CD4-positive, alpha-beta T cell (primary cell): ENCODE measurements at places on chromosomes 7 and 10.
A peak's percentile ranks its signal among the peaks of the same experiment; 100 is the strongest.

GRCh38 chr10:59905731-59906416, 482 bp downstream of the CCDC6 start:
- peak; percentile 15 for DNase-seq

DNA sequence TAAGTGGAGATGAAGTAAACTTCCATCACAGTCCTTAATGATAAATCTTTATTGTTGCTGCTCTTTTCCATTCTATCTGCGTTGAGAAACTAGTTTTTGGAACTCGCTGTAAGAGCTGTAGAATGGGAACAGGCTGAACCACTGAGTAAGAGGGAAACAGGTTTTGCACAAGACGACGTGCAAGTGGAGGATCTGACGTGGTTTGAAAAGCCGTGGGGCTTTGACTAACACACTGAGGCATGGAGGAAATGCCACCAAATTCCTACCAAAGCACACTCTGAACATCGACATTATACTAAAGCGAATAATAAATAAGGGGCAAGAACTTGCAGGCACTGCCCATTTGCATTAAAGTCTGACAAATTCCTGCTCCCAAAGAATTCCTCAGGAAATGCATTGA, 160.6 kb downstream of the KLF6 start:
- no peak for DNase-seq

DNA sequence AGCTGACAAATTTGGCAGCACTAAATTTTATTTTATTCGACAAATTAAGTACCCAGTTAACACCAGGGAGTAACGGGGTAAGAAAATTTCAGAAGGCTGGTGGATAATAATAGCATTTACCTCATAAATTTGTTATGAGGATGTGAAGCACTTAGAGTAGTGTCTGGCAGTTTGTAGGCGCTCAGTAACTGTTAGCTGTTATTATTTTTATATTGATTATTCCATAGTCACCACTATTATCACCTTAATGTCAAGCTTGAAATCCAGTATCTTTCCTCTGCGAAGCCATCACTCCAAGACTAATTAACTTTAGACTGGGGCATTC, 563 bp upstream of the COA1 start:
- DNase-seq = no peak

DNA sequence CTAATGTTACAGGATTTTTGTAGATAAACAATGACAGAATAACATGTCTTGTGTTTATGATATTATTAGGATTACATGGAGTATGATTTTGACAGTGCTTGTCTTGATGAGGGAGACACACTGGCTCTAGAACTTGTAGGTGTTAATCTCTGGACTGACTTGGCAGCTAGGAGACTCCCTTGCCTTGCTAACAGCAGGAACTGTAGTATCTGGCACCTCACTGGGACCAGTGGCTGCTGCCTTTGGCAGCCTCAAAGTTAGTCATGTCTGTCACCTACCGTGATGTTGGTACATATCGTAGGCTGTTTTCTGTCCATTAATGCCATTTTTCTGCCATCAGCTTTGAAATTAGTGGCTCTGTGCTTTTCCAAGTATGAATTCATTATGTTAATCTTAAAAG, 261.5 kb downstream of the CDK14 start:
- DNase-seq = no peak

DNA sequence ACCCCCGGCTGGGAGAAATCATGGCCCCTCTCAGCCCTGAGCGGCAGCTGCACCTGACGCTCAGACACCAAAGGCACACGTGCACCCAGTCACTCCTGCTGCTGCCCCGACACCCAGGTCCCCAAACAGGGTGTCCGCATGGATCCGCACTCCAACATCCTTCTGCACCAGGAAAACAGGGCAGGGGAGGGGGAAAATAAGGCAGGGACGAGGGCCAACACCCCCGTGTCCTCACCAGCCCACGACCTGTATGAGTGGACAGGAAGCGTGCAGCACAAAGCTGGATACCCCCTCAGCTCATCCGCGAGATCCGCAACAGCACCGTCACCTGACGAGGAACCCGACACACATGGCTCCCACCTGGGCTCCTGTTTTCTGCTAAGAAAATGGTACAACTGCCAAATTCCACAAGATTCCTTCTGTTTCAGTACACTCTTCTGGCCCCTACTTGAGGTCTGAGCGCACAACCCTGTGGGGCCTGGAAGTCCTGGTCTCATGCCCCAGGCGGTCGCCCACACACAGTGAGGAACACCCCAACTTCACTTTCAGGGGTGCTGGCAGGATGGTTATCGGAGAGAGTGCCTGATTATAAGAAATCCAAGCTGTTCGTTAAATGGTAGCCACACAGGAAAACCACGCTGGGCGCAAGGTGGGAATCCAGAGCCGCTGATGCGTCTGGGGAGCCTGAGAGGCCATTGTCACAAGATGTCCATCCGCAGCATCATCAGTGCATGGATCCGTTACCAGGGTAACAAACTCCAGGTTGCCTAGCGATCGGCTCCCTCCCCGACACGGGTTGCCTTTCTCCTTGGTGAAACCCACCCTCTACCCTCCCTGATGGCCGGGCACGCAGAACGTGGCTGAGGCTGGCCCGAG, 63.6 kb downstream of the ZRANB1 start:
- DNase-seq = no peak

DNA sequence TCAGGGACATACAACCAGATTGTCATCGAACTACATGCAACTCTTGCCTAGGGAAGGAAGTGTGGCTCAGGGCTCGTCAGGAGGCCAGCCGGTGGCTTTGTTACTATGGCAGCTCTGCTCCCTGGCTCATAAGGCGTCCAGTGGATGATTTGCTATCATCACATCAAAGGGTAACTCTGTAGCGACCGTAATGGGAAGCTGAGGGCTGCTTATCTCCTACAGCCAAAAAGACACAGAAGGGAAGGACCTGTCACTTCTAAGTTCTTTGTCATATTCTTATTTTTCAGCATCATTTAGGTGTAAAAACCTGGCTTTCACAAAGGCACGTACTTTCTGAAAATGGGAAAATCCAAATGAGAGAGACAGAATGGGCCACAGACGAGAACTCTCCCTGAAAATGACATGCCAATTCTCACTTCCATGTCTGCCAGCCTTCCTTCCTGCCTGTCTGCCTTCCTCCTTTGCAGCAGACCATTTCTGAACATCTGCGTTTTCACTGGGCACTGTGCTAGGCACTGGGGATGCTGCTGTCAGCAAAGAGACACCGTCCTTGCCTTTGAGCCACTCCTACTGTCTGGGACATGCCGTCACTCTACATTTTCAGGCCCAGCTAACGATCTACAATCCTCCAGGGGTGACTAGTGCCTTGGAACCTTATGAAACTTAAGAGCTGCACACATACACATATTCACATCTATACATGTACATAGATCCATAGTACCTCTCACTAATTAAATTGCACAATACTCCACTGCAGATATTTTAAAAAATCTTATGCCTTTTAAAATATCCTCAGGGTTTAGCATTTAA, 26.9 kb downstream of the ENKUR start:
- no peak for DNase-seq

- DNase-seq = no peak
Measured at GRCh38 chr10:95280637-95281036, 10.2 kb downstream of the PDLIM1 start.

GRCh38 chr7:44217223-44217714, 16.5 kb downstream of the YKT6 start:
- no peak for DNase-seq

- no peak for DNase-seq
Measured at GRCh38 chr7:81173766-81174281, 255.0 kb upstream of the SEMA3C start.

DNA sequence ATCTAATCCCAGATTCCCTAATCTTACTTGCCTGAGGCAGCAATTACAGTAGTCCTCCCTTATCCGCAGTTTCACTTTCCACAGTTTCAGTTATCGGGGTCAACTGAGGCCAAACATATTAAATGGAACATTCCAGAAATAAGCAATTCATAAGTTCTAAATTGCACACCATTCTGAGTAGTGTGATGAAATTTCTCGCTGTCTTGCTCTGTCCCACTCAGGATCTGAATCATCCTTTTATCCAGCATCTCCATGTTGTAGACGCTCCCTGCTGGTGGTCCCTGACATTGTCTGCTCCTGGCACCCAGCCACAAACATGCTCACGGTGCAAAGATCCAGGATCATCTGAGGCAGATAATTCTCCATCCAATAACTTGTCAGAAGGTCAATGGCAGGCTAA, 128.7 kb upstream of the CXCL12 start:
- no peak for DNase-seq

- DNase-seq = no peak
Measured at GRCh38 chr7:111162692-111163091, 71.8 kb downstream of the LRRN3 start.

DNA sequence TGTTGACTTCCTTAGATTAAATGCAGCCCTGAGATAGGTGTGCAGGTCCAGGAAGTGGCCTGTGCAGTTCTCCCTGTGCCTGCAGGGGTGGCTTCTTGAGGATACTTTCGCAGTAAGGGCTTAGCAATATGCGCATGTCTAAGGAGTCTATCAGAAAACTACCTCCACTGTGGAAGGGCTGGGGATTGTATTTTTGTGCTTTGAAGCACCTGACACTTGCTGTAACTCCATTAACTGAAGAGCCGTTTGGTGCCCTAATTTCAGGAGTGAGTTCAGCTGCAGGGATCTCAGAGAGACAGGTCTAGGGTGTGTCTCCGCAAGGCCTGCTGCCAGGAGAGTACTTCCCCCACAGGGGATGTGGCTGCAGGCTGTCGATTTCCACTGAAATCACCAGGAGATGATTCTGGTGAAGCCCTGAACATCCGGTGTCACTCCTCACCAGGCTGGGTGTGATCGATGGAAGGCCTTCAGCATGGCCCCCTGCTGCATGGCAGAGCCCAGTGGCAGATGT, 35.5 kb downstream of the IKZF1 start:
- DNase-seq = no peak

GRCh38 chr7:100642534-100642907, 1.2 kb upstream of the TFR2 start:
- peak; percentile 19 for DNase-seq

DNA sequence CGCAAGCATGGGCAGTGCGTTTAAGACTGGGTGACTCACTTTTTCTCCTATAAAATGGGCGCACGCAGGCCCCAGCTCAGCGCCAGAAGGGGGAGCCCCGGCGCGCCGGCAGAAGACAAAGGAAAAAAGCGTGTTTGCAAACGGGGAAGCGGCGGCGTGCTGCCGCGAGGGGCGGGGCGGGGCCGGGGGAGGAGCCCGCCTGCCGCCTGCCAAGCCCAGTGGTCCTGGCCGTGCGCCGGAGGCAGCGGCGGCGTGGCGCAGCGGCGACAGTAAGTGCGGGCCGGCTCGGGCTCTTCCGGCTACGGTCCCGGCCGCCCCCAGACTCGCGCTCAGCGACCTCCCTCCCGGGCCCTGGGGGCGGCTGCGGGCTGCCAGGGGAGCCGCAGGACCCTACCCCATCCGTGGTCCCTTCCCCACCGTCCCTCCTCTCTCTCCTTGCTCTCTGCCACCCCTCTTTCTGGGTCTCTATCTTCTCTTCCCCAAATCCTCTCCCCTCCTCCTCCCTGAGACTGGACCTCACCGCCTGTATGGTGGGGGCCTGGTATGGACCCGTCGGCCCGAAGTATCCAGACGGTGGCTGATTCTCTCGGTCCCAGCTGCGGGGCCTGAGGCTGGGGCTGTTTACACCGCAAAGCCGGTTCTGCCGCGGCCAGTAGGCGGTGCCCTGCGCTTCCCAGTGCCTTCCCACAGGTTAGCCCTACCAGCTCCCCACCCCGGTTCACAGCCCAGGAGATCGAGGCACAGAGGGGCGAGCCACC, at the start of gene SLC29A3:
SLC29A3 (plus strand) TSS at position 218 of the 758 bp plus-strand sequence; CDS start at position 269, 51 bp downstream.
- peak; percentile 79 for DNase-seq

DNA sequence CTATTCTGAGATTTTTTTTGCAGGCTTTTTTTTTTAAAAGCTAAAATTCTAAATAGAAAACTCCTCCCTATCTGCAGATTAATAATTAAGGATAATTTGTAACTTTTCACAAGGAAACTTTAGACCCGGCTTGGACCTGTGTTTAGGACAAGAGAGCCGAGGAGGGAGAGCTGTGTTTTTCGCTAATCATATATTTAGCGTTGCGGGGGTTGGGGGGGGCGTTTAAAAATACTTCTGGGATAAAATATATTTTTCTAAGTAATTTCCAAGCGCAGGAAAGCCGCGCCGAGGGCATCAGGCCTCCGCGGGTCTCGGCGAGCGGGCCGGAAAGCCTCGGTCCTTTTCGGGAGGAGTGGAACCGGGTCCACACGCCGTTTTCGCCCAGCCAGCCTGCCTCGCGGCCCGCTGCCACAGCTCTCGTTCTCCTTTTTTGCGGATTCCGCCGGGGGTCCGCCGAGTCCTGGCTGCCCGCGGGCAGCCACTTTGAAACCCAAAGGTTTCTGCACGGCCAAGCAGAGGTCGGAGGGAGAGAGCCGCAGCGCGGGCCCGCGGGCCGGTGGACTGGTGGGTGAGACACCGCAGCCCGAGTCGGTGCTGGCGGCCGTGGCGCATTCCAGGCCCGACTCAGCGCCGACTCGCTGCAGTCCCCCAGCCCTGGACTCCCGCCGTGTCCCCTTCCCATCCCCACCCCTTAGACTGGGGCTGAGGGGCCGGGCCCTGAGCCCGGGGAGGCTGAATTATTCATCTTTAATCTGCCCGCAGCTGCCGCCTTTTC, 2.3 kb downstream of the PAX2 start:
- DNase-seq = no peak

DNA sequence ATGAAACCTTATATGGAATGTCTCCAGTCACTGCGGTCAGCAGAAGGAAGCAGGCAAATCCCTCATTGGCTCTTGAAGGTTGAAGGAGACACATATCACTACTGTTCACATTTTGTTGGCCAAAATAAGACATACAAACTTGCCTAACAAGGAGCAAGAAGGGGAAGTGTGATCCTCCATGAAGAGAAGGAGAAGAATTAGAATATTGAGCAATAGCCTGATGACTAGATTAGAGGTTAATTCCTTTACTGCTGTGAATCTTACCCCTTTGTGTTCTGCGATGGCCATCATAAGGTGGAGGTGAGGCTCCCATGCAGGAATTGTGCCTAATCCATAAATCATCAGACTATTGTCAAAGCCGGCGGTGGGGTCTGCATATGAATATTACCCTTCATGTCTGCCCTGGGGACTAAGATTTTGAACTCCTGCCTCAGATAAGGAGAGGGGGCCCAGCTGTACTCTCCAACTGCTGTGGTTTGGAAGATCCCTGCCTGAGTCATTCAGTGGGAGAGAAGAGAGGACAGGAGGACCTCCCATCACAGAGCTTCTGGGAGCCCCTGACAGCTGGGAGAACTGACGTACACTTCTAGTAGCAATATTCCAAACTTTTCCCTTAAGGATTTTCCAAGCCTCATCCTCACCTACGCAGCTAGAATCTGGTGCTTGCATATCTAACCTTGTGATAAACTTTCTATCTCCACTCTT, 398.5 kb downstream of the REEP3 start:
- no peak for DNase-seq

GRCh38 chr10:43943119-43943817, 294.6 kb upstream of the ZNF32 start:
- no peak for DNase-seq

GRCh38 chr10:58813573-58813972, 300.9 kb downstream of the BICC1 start:
- DNase-seq = no peak

DNA sequence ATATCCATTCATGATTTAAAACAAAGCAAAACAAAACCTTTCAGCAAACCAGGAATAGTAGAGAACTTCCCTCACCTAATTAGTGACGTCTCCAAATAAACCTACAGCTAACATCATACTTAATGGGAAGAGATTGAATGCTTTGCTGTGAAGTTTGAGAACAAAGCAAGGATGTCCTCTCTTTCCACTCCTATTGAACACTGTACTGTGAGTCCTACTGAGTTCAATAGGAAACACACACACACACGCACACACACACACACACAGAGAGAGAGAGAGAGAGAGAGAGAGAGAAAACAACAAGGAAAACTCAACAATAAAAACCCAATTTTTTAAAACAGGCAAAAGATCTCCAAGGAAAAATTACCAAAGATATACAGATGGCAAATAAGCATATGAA, 32.3 kb downstream of the PODXL start:
- DNase-seq = no peak
